CD4-positive, alpha-beta T cell treated with Interleukin-12 subunit alpha and Interleukin-12 subunit beta, for 1 hour (primary cell): ENCODE measurements at places on chromosomes 16 and 17.

GRCh38 chr17:50033316-50033715 lies 22.6 kb upstream of the ITGA3 start:
- no peak for DNase-seq

DNA sequence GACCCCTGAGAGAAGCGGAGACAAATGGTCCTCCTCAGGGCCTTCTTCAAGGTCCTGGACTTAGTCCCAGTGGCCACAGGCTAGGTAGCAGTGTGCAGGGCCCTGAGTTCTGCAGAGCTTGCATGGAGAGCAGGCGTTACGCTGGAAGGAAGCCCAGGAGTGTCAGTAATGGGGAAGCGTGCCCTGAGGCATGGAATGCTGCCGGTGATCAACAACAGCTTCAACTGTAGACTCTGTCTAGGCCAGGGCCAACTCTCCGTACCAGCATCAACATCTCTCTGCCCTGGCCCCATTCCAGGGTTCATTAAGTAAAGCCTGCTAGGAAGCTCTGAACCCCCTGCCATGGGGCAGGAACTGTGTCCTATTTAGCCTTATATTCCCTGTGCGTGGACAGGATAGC lies 568 bp upstream of the TNK1 start:
- no peak for DNase-seq

- no peak for DNase-seq
Measured at GRCh38 chr16:50440531-50440930, 71.7 kb upstream of the BRD7 start.

- DNase-seq, result no peak
Measured at GRCh38 chr17:62665599-62665998, 38.1 kb downstream of the MRC2 start.

- peak; percentile 68 for DNase-seq
Measured at GRCh38 chr17:68249354-68249765, 1.5 kb downstream of the AMZ2 start.

GRCh38 chr17:76983075-76983775 lies 115.0 kb downstream of the MGAT5B start:
- DNase-seq, result no peak

- DNase-seq, result no peak
Measured at GRCh38 chr16:81321039-81321438, 6.3 kb downstream of the GAN start.

DNA sequence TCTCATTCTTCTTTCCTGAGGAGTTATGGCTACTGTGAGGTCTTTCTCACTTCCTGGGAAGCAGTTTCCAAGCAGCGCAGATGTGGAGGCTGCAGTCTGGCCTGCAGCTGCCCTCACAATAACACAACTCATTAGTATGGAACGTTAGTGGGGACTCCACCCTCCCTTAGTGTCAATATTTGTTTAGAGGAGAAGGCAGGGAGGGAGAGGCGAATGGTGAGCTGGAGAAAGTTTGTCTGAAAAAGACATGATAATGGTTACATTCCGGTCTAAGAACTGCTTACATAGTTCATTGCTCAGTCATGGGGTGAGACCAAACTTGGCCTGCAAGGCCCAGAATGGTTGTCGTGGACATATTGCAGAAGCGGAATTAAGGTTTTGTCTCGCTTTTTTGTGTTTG lies 170.2 kb downstream of the HS3ST3B1 start:
- no peak for DNase-seq

DNA sequence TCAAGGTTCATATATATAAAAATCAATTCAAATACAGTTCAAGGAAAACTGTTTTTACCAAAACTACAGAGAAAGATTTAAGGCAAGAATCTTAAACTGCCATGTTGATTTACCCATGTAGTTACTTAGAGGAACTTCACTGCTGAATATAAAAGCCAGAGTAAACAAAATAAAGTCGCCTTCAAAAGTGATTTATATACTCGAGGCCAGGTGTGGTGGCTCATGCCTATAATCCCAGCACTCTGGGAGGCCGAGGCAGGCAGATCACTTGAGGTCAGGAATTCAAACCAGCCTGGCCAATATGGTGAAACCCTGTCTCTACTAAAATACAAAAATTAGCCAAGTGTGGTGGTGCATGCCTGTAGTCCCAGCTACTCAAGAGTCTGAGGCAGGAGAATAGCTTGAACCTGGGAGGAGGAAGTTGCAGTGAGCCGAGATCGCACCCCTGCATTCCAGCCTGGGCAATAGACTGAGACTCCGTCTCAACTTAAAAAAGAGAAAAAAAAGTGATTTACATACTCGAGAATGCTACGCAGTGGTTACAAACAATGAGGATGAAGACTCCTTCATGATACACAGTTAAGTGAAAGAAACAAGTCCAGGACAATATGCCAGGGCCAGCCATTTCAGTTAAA lies 54.1 kb upstream of the CNEP1R1 start:
- DNase-seq, result no peak

DNA sequence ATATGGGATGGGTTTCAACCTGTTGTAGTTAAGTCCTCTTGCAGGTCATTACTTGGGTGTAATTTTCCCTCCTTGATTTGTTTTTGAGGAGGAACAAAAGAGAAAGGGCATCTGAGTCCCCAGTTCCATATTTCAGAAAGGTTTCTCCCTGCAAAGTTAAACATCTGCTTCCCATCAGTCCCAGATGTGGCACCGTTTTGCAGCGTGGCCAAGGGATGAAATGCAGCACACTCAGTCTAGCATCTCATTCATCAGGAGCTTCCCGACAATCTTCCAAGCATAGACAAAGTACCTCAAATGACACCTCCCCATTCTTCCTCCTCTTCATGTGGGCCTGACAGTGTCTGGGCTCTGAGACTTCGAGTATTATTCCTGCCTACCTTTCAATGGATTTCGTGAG lies 363.7 kb upstream of the SOX9 start:
- no peak for DNase-seq

DNA sequence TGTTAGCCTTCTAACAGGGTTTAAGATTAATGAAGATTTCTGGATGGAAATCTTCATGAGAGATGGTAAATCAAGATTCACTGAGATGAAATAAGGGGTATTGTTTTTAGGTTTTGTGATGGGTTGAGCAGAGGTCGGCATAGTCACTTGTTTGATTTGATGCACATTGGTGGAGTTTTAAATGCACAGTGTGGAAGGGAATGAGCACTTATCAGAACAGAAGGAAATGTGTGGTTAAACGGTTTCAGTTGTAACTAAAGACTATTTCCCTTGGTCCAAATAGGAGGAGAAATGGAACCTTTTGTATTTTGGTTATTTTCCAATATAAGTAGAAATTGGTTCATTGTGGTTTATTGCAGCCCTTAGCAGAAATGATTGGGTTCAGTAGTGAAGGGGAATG lies 34.1 kb downstream of the CBFB start:
- no peak for DNase-seq

GRCh38 chr16:2493605-2494004 lies 18.7 kb downstream of the TBC1D24 start:
- DNase-seq, result no peak

GRCh38 chr17:14688134-14688533 lies 387.3 kb downstream of the HS3ST3B1 start:
- DNase-seq, result no peak

DNA sequence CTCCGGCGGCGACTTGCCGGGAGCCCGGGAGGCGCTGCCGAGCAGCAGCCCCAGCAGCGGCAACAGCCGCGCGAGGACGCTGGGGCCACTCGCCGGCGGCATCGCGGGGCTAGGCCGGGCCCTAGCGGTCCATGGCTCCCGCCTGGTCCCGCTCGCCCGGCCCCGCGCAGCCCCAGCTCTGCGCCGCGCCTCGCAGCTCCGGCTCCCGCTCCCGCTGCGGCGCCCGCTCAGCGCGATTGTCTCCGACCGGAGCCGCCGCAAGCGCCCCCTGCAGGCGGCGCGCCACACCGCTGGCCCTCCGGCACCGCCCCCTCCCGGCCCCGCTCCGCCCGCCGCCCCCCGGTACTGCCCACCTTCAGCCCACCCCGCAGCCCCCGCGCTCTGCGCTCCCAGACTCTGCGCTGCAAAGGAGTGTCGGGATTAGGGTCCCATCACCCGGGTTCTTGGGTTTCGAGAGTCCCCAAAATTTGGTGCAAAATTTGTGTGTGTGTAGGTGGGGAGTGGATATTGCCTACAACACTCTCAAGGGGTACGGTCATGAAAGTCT lies at the start of gene FAM171A2:
FAM171A2 (minus strand) TSS at position 241 of the 547 bp plus-strand sequence; CDS start at position 102, 139 bp downstream.
- peak; percentile 73 for DNase-seq

- DNase-seq, result no peak
Measured at GRCh38 chr16:73356401-73357079, 308.6 kb upstream of the ZFHX3 start.

DNA sequence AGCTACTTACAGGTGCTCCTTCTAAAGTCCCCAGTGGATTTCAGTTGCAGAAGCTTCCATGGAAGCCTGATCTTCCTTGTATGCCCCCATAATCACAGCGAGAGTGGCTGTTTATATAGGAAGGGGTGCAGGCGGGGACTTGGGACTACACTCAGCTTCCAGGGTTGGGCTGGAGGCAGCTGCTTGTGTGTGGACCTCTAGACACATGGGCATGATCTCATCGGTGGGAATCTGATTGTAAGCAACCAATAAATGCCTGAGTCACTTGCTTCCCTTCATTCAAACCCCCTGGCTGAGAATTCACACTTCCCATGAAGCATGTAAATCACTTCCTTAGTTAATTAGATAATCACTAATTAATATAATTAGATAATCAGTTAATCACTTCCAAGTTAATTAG lies 1.0 kb upstream of the KRT20 start:
- no peak for DNase-seq

DNA sequence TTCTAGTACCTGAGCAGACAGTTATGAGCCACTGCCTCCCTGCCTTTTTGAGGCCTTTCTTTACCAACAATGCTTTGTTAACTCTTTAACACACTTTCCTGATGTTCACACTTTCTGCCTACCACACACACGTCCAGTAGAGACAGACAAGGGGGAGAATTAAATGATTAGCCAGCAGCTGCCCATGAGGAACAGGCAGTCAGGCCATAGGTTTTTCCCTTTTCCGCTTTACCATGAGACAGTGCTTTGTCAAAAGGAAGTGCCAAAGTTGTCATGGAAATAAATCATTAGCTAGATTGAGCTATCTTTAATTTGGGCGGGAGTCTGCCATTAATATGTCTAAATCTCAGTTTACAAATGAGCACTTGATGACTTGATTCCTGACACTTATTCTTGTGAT lies 102.1 kb downstream of the PITPNC1 start:
- DNase-seq, result no peak

- DNase-seq, result no peak
Measured at GRCh38 chr16:9625122-9625521, 533.7 kb downstream of the HAPSTR1 start.

GRCh38 chr17:7234083-7234951 lies at the start of gene DVL2:
TSS of gene DVL2 (minus strand) at chr17:7234517. CDS start at chr17:7234262, 255 bp downstream.
- peak; percentile 96 for DNase-seq

DNA sequence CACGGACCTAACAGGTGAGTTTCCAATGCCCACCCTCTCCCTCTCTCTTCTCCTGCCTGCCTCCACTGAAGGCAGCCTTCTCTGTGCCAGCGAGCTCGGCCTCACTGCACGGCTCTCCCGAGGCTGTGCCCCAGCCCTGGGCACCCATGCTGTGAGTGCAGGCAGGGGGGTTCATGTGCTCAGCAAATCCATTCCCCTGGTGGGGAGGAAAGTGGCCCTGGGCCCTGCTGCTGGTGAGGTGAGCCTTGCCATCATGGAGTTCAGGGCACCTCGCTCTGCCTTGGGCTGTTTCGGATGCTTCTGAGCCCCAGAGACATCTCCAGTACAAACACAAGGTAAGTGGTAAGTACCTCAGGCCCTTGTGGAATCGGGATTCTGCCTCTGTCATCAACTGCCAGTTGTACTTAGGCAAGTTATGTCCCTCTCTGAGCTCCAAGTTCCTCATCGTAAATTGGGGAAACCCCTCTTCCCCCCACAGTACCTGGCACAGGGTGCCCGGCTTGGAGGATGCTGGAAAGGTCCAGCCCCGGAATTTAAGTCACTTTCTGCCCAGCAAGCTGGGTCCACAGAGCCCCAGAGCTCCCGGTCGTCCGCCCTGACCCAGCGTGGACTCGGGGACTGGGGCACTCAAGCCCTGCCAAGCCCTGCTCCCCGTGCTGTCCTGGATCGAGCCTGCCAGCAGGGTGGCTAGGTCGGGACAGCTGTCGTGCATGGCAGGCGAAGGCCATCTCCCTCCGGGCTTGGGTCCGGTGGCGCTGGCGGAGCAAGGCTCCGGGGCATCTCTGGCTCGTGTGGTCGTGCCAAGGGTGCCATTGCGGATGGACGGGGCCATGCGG lies 684 bp upstream of the NUDT16L1 start:
- DNase-seq, result peak; percentile 13

DNA sequence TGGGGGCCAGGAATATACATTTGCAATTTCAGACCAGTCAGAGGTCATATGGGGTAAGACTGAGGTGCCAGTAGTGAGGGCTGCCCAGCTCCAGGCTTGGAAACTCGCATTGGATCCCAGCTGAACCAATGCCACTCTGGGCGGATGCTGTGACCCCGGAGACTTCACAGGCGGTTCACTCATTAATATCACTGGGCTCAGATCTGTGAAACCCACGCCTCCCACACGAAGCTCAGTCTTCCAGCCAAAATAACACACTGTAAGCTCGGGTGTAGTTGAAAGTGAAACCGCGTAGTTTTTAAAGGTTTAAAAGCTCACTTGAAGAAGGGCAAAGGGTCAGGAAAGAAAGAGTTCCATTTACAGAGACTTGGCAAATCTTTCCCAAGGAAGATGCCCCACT lies 254.8 kb downstream of the FOXL1 start:
- no peak for DNase-seq

- no peak for DNase-seq
Measured at GRCh38 chr16:69326172-69326873, 4.1 kb downstream of the PDF start.

DNA sequence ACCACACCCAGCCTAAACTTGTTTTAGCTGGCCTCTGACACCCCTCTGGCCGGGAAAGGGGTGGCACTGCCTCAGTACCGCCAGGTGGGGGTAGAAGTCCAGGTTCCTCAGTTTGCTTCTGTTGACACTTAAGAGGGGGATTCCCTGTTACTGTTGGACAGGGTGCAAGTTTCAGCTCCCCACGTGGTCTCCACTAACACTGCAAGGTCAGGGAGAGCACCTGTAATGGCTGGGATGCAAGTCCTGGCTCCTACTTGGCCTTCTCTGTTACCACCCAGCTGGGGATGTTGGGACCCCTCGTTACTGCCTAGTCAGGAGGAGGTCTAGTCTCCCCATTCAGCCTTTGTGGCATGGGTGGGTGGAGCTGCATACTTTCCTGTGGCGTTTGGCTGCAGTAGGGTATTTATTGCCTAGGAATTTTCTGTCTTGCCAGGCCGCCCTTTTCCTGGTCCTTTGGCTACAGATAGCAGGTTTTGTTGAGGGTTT lies 10.6 kb upstream of the MFAP4 start:
- DNase-seq, result no peak

DNA sequence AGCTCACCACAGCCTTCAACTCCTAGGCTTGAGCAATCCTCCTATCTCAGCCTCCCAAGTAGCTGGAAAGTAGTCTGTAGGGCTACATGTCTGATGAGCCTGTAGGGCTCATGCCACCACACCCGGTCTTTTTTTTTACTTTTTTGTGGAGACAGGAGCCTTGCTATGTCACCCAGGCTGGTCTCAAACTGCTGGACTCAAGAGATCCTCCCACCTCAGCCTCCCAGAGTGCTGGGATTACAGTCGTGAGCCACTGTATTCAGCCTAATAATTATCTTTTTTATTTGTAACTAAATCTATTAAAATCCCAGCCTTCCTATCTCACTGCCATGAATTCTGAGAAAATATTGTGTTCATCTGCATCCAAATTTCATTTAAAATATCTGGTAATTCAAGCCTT lies 15.1 kb downstream of the BRIP1 start:
- DNase-seq, result no peak
